ENCODE measurements at places on chromosomes 6 and 20.

DNA sequence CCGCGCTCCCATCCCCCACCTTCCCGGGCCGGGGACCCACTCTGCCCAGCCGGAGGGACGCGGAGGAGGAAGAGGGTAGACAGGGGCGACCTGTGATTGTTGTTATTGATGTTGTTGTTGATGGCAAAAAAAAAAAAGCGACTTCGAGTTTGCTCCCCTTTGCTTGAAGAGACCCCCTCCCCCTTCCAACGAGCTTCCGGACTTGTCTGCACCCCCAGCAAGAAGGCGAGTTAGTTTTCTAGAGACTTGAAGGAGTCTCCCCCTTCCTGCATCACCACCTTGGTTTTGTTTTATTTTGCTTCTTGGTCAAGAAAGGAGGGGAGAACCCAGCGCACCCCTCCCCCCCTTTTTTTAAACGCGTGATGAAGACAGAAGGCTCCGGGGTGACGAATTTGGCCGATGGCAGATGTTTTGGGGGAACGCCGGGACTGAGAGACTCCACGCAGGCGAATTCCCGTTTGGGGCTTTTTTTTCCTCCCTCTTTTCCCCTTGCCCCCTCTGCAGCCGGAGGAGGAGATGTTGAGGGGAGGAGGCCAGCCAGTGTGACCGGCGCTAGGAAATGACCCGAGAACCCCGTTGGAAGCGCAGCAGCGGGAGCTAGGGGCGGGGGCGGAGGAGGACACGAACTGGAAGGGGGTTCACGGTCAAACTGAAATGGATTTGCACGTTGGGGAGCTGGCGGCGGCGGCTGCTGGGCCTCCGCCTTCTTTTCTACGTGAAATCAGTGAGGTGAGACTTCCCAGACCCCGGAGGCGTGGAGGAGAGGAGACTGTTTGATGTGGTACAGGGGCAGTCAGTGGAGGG, 2.8 kb downstream of the SOX4 start:
- DNase-seq: no peak

- DNase-seq: no peak
Measured at GRCh38 chr6:154169193-154169847, 130.3 kb downstream of the OPRM1 start.

- DNase-seq: no peak
Measured at GRCh38 chr6:91171754-91172462, 585.0 kb upstream of the MAP3K7 start.

DNA sequence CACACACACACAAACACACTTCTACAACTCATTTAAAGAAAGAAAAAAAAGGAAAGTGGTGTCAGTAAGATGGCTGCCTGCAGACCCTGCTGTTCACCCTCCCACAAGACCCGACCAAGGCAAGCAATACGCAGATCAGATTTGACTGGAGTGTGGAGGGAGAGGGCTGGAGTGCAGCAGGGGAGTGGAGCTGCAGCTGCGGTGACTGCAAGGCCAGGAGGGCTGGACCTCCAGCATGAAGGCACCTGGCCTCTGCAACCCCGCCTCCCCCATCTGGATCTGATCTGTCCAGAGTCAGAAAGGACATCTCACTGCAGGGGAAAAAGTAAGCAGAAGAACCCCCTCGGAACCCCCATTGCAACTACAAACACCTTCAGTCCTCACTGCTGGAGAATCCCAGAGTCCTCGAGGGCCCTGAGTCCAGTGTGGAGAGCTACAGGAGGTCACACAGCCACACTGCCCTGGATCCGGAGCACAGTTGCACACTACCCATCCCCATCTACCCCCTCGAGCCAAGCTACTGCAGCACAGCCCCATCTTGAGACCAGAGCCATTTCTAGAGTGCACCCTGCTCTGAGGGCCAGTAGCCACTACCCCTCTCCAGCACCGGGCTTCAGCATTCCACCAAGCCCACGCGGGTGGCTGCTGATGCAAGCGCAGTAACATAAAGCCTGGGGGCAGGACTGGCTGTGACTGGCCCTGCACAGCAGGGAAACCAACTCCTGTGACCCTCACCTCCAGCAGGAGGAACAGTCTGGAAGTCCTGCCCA, 41.9 kb upstream of the SRSF6 start:
- DNase-seq: no peak

- no peak for DNase-seq
Measured at GRCh38 chr6:88916615-88917208, 46.7 kb downstream of the RNGTT start.

GRCh38 chr20:20411836-20412235, 43.9 kb downstream of the INSM1 start:
- no peak for DNase-seq

DNA sequence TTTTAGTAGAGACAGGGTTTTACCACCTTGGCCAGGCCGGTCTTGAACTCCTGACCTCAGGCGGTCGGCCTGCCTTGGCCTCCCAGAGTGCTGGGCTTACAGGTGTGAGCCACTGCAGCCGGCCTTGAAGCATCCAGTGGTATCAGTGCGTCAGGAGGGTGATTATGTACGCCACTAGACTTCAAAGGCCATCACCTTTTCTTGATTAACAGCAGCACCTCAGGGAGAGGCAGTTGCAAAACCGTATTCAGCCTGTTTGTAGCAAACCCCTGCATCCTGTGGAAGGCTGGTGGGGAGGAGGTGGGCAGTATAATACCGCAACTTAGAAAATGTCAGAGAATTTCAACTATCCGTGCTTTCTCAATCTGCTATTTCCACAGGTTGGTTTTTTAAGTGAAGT, 27.3 kb upstream of the SHLD1 start:
- DNase-seq: no peak

GRCh38 chr6:106216527-106216926, 109.0 kb downstream of the ATG5 start:
- no peak for DNase-seq

- DNase-seq: no peak
Measured at GRCh38 chr6:48834706-48835105, 628.3 kb downstream of the MMUT start.

Measured in stimulated activated CD4-positive, alpha-beta T cell treated with anti-CD3 and anti-CD28 coated beads, Interleukin-1b, Interleukin-23, amount 100 ng/mL, for 4 hours (primary cell).